GM06990 (cell line): ENCODE measurements at places on chromosomes 3 and 15.

- DNase-seq = no peak
Observed at GRCh38 chr15:25454771-25455170, 15.9 kb upstream of the UBE3A start.

DNA sequence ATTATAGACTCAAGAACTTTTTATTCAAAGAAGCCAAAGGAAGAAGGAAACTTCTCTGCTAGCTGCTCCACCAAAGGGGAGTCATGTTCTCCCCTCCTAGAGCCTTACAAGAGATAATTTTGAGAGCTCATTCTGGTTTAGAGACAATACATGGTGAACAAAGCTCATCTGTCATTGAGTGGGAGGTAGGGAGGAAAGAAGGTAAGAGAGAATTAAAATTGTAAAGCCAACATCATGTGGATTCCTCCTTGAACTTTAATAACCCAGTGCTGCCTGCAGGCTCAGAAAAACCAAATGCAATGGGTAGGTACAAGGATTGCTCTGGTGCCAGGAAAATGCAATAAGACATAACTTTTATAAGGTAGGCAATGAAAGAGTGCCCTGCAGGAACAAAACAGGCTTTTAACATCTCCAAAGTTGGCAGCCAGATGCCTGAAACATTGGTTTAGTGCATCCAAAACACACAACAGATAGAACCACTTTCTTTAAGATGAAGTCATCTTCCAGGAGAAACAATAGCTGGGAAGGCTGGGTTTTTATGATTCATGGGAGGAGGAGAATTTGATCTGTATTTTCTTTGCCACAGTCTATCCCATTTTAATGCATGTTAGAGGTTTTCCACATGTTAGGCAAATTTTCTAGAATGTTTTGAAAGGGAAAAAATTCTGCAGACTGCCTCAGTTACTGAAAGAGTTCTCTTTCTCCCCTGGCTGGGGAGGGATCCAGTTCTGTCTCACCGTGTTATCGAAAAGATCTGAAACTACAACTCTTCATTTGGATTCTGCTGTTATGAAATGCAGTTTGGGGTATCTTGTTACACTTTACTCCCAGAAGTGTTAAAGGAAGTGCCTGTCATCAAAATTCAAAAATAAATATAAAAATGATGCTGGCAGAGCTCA, 11.3 kb upstream of the ARHGEF3 start:
- no peak for DNase-seq

DNA sequence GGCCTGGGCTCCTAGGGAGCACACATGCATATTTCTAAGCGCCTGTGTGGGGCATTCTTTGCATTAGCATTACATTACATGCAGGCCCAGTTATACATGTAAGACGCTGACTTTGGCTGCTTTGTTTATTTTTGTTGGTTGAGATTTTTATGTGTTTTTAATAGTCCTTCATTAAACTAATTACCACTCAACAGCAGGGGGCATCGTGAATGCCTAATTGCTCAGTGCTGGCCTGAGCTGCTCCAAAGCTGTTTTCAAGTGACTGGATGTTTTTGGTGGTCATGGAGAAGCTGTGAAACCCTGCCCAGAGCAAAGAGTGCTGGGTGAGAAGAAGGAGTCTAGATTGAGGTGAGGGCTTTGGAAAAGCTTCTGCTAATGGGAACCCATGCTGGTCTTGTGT, 41.5 kb downstream of the GPD1L start:
- no peak for DNase-seq

DNA sequence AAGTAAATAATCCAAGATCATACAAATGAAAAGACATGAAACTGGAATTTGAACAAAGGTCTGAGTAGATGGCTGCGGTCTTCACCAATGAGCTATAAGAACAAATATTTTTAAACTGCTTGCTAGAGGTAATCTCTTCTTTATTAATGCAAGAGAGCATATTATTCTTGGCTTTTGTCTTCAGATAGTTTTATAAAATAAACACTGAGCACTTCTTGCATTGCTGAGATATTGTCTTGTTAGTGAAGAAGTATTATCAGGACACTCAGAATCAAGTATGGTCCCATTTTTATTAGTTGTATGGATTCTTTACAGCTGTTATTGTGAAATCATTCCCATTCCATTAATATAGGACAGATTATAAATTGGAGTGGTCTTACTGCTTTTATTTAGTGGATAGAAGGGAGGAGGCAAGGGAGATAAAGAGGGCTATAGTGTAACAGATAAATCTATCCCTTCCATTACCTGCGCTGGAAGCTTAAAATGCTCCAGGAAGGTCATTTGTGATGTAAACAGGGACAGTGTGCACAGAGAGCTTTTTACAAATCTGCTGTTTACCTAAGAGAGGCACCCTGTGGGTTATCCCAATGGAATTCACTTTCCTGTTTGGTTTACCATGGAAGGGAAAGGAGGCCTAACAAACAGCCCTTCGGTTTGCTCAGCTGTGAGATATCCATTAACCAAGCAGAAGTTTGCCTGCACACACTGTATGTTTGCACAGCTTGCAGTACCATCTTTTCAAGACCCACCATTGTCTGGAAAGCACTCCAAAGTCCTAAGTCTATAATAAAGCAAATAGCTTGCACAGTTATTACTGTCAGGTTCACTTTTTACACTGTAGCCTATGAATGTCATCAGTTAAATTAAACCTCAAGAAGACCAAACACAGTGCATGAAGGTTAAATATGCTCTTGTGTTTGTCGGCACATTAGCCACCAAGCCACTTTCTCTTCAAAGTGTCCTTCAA, 347.7 kb upstream of the TGFBR2 start:
- DNase-seq = no peak

- DNase-seq = no peak
Observed at GRCh38 chr3:158347966-158348365, 223.0 kb upstream of the MLF1 start.

DNA sequence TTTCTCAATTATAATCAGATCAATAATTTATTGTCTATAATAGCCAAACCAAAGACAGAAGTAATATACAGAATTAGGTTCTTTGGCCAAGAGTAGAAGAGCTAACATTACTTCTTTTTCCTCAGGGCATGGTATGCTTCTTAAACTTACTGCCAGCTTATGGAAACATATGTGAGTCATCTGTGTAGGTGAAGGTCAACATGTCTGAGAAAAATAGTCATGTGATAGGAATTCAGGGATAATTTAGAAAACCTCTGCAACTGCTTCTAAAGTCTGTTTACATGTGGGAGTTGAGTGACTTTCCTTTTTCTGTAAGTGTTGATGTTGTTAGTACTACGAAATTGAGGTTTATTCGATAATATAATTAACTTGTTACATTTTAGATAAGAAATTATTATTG, 19.2 kb upstream of the MAP6D1 start:
- no peak for DNase-seq

DNA sequence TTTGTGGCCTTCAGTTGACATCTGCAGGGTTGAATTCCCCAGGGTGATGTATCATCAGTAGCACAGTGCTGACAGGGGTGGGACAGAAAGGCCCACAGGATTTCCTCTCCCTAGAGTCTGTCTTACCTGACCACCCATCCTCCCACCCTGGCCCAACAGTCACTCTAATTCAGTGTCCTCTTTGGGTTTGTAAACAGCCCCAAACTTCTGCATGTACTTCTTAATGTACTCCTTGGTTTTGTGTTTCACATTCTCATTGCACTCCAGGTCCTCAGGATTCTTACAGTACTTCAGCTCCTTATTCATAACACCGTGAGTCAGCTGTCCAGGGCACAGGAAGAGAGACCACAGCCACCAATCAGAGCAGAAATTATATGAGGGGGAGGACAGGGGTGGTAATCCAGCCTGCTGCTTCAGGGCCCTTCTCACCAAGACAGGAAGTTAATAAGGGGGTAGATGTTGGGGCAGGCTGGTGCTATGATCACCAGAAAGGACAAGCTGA, 37.5 kb downstream of the NBEAL2 start:
- DNase-seq = no peak

DNA sequence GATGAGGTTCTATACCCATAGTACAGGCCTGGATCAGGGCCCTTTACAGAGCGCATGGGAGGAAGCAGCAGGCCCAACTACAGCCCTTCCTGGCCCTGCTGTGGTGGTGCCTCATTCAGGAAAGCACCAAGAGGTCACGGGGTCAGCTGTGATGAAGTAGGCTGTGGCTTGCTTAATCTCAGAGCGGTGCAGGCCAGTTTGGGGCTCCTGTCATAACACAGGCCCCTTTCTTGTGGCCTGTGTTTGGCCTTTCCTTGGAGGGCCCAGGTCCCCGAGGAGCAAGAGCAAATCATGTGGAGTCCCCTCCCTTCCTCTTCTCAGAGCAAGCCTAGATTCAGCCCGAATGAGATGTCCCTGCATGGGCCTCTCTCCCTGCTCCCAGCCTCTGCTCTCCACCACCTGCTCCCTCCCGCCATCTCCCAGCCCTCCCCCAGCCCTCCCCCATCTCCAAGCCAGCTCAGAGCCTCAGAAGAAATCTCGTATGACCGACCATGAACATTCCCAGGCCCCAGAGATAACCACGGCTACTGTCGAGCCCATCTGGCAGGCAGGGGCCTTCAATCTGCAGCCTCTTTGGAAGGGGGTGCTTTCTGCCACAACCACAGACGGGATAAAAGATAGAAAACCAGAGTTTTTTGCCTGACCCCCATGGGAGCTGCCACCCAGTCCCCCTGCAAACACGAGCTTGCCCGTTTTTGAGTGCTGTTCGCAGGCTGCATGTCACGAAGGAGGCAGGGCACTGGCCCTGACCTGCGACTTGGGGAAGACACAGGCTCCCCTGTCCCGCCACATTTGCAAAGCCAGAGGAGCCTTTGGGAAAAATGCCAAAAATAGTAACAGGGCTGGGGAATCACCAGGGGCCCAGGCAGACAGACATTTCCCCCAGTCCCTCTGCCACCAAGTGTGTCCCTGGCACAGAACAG, 32.3 kb upstream of the DUSP7 start:
- DNase-seq = no peak

- no peak for DNase-seq
Observed at GRCh38 chr3:66010739-66011655, 27.7 kb downstream of the MAGI1 start.

DNA sequence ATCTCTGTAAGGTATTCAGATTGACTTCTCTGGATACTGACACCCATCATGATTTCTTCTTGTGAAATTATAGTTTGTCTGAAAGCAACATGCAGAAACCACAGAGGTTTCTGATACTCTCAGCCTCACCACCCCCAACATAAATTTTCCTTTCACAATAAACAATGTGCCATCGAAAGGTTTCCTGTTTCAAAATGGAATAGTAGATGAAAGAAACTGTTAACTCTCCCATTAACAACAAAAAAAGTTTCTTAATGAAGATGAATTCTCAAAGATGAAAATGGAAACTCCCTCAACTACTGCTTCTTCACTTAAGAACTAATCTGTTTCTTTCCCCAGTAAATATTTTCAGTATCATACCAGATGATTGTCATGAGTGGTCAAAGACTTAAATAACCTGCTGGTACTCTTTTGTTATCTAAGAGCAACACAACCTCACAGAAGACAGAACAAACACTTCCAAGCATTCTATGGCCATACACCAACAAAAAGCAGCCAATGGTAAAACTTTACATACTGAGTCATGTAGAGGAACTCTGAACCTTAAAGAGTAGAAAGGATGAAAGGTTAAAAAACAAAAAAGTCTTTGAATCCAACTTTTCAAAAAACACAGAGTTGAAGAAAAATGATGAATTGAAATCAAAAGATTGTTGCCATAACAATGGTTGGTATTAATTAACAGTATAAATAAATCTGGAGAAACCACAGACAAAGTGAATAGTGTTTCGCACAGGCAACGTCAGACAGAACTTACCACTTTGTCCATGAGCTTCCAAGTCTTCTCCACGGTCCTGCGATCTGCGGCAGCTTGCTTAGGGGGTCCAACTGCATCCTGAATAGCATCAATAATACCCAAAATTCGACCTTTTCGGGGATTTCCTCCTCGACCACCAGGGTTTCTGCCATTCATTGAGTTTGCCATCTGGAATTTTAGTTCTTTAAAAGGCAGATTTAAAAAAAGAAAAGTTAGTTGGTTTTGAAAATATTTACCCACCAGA, 1.9 kb downstream of the CBLB start:
- peak; percentile 72 for DNase-seq

GRCh38 chr3:1091286-1091685, 1.5 kb upstream of the CNTN6 start:
- DNase-seq = no peak

GRCh38 chr3:135865553-135865952, 100.0 kb upstream of the PPP2R3A start:
- no peak for DNase-seq

GRCh38 chr15:28987337-28987736, 101.6 kb downstream of the APBA2 start:
- no peak for DNase-seq
